Activated gamma-delta T cell treated with anti-CD3 and anti-CD28 coated beads, Interleukin-2, amount 50 U/mL, for 16 hours (primary cell): ENCODE measurements at places on chromosomes 5 and 9.

- DNase-seq, result no peak
These were observed 212.9 kb upstream of the SEMA6A start for GRCh38 chr5:116787570-116787969.

DNA sequence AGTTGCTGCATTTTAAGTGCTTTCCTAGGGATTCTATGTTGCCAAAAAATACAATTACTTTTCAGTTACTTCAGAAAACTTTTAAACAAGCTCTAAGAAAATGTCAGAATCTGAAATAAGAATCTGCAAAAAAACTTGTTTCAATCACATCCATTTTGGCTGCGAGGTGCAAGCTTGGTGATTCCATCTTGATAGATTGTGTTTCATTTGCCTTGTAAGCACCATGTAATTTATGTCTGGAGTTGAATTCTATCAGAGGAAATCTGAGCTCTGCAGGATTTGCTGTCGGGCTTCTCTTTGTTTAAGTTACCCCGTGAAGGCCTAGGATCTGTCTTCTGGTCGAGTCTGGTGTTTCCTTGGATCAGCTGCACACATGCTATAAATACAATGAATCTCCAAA, 40.4 kb upstream of the MAN2A1 start:
- no peak for DNase-seq

- no peak for DNase-seq
These were observed 105.6 kb downstream of the VCAN start for GRCh38 chr5:83577036-83577636.

- no peak for DNase-seq
These were observed 35.2 kb downstream of the ROPN1L start for GRCh38 chr5:10476878-10477277.

DNA sequence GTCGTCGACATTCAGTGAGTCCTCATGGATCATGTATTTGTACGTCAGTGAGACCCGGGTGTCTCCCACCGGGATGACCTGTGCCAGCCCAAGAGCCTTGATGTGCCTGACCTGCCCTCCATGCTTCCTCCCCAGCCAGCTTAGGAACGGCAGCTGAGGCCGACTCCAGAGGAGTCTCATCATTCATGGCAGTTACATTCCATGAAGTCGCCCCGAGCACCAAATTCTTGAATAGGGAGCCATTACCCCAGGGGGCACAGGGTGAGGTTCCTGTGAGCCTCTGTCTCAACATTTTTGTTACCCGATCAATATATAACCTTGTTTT, 67.8 kb downstream of the ZNF354C start:
- no peak for DNase-seq

DNA sequence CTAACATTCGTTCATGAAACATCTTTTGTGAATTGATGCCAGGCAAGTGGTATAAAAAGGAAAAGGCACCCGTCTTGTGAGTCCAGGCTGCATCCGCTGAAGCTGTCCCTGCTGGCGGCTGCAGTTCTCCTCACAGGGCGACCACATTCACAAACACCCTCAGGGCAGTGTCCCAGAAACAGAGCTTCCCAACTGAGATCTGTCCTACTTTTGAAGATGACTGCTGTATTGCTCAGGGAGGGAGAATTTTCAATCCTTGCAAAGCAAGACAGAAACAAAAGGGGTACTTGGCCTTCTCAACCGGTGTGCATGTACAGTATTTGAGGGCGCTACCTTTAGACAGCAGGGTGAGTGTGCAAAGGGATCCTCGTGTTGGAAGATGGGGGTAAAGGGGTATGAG, 316.1 kb downstream of the GADD45G start:
- DNase-seq, result no peak

DNA sequence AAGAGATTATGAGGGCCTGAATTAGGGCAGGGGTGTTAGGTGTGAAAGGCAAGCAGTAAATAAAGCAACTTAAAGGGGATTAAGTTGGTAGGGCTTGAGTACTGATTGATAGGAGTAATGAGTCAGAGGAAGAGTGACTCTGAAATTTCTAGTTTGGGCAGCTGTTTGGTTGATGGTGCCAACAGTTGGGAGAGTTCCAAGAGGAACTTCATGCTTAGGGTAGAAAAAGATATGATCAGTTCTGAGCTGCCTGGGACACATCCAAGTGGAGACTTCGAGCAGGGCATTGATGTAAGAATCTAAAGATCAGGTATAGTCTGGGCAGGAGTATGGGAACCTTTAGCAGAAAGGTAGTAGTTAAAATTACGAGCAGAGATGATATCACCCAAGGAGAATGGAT, 10.2 kb downstream of the MAMDC2 start:
- no peak for DNase-seq

GRCh38 chr9:97640325-97640724, 6.7 kb downstream of the NCBP1 start:
- DNase-seq, result no peak

DNA sequence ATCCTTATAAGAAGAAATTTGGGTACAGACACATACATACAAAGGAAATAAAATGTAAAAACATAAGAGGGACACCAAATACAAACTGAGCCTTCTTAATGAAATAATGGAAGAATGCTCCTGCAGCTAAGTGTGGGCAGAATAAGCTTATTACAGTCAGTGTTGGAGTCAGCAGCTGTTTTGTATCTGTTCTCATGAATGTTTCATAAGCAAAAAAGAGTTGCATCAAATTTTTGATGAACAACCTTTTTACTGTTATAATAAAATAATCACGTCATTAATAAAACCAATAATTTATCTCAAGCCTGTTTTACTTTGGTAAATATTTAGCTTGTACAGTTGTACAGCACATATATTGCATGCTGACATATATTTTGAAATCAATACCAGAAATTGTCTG, 545.6 kb downstream of the LRRC70 start:
- DNase-seq, result no peak

GRCh38 chr5:81626524-81626923, 124.4 kb downstream of the SSBP2 start:
- DNase-seq, result no peak

GRCh38 chr5:99122976-99123375, 194.2 kb upstream of the CHD1 start:
- DNase-seq, result no peak

GRCh38 chr5:1031306-1031959, 22.8 kb downstream of the NKD2 start:
- DNase-seq, result no peak

DNA sequence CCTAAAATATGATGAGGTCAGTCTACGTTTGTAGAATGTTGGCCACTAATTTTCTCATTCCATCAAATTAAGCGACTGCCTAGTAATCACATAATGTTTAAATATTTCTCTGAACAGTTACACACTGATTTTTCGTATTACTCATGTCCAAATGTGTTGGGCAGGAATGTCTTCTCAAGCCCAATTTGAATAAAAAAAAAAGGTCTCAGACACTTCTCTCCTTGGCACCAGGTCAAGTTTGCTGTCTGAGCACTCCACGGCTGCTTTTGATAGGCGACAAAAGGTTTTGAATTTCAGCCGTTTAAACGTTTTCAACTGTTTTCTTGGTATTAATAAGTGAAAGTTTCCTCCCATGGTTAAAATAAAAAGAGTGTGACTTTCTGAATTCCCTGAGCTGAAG, 542.1 kb downstream of the IRX1 start:
- DNase-seq, result no peak

- DNase-seq, result no peak
These were observed 124.4 kb upstream of the MSX2 start for GRCh38 chr5:174599992-174600391.

GRCh38 chr5:147168578-147169327, 66.1 kb upstream of the STK32A start:
- no peak for DNase-seq

GRCh38 chr9:5834214-5834613, 1.3 kb upstream of the ERMP1 start:
- no peak for DNase-seq

GRCh38 chr9:128688501-128689292, at the start of gene SET:
Gene SET, plus strand, starts transcription at chr9:128689222. Its CDS starts 361 bp downstream, at chr9:128689583.
- peak; percentile 86 for DNase-seq

DNA sequence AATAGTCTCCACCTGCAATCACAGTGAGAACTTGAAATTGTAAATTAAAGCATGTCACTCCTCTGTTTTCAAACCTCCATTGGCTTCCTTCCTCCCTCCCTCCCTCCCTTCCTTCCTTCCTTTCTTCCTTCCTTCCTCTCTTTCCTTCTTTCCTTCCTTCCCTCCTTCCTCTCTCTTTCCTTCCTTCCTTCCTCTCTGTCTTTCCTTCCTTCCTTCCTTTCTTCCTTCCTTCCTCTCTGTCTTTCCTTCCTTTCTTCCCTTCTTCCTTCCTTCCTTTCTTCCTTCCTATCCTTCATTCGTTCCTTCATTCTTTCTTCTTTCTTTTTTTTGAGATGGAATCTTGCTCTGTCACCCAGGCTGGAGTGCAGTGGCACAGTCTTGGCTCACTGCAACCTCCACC, 595.0 kb upstream of the ZNF608 start:
- DNase-seq, result no peak

DNA sequence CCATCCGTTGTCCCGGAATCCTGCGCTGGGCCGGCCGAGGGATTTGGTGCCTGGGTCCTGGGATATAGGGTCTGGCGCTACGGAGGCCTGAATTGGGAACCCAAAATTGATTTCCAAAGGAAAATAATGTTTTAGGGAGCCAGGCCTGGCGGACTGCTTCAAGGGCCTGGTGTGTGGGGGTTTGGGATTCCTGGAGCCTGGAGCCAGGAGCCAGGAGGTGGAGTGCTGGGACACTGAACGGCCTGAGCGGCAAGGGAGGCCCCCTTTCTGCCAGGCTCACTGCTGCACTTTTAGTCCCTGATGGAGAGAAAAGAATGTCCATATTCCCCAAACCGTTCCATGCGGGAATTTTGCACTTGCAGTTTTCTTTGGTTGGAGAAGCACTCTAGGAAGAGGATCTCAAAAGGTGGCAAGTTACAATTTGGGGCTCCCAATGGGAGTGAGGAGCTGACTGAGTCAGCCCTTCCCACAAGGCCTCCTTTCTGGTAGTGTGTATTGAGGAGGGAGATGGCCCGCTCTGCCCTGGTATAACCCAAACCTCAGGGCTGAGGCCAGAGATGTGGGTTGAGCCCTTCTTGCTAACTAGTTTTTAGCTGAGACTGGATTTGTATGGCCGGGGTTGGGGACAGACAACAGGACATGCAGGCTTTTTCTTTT, 2.2 kb downstream of the LMX1B start:
- no peak for DNase-seq

DNA sequence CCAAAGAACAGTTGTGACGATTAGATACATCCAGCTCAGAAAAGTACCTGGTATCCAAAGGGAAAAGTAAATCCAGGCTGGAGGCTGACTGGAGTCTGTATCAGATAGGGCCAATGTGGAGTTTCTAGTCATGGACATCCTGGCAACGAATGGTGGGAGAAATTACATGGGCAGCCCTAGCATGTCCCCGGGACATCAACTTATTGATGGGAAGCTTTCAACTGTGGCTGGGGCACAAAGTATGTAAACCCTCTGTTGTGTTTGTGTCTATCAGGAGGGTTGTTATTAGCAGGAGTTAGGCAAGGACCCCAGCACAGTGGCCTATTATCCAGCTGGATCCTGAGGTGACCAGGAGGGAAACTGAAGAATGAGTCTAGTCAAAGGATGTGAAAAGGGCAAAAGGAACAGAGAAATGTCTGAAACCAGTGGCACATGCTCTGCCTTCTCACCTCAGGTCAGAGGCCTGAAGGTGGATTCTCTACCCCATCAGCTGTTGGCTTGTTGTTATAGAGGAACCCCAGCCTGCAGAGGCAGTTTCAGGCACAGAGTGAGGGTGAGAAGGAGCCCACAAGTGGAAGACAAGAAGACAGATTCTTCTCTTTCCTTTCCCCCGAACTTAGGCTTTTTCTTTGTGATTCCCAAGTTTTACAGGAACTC, 19.9 kb downstream of the IFNW1 start:
- DNase-seq, result no peak

GRCh38 chr9:113772121-113772810, 103.8 kb upstream of the ZNF618 start:
- DNase-seq, result no peak

GRCh38 chr9:86116425-86116824, 17.1 kb upstream of the GOLM1 start:
- DNase-seq, result no peak

GRCh38 chr5:144567421-144567780, 396.7 kb downstream of the KCTD16 start:
- no peak for DNase-seq

DNA sequence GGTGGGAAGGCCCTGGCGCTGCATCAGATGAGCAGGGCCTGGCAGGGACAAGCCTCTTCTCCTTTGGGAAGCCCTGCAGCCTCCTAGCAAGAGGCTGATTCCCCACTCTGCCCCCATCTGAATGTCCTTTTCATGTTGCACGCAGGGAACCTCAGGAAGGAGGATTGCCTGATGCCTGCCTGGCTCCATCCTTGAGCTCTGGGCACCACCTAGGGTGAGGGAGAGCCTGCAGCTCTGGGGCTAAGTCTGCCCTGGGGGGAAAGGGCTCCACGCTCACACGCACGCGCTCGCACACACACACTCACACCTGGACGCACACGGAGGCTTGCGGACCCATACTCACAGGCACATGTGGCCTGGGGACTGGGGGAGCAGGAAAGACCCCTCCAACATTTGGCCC, 86.6 kb downstream of the LMX1B start:
- no peak for DNase-seq
